Inflammatory macrophage treated with lipopolysaccharide for 4 hours (primary cell): ENCODE measurements at places on chromosomes 7 and 10.

DNA sequence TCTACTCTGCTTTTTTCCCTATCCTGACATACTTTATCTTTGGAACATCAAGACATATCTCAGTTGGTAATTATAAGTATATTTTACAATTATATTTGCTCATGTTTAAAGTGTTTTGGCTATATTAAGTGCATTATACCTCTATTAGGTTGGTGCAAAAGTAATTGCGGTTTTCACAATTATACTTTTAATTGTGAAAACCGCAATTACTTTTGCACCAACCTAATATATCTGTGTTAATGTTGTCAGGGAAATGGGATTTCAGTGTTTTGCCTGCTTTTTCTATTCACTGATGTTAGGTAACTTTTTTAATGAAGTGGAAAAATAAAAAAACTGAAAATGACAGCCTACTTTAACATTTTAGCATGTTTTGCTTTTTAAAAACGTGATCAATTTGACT is 11.6 kb downstream of the SLC26A4 start:
- DNase-seq: no peak

DNA sequence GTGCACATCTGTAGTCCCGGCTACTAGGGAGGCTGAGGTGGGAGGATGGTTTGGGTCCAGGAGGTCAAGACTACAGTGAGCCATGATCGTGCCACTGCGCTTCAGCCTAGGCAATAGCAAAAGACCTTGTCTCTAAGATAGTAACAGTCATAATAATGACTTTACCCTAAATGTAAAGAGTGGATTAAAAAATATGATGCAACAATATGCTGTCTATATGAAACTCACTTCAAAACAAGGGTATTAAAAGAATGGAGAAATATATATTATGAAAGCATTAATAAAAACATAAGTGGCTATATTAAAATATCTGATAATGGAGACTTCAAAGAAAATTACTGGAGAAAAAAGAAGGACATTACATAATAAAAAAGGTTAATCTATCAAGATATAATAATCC is 5.7 kb downstream of the GNA12 start:
- DNase-seq: no peak

DNA sequence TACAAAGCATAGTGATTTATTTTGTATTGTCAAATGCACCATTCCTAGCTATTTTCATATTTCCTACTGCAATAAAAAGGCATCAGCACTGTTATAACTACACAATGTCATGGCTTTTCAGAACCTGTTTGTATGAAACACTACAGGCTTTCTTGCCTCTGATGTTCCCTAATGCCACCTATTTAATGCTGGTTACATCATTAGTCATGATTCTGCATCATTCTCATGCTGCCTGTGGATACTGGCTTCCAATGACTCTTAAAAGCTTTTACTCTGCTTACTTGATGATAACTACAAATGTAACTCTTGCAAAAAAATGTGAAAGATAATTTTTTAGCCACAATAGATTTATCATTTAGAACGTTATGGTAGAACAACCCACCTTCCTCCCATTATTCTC is 529.4 kb downstream of the HTR7 start:
- DNase-seq: no peak

DNA sequence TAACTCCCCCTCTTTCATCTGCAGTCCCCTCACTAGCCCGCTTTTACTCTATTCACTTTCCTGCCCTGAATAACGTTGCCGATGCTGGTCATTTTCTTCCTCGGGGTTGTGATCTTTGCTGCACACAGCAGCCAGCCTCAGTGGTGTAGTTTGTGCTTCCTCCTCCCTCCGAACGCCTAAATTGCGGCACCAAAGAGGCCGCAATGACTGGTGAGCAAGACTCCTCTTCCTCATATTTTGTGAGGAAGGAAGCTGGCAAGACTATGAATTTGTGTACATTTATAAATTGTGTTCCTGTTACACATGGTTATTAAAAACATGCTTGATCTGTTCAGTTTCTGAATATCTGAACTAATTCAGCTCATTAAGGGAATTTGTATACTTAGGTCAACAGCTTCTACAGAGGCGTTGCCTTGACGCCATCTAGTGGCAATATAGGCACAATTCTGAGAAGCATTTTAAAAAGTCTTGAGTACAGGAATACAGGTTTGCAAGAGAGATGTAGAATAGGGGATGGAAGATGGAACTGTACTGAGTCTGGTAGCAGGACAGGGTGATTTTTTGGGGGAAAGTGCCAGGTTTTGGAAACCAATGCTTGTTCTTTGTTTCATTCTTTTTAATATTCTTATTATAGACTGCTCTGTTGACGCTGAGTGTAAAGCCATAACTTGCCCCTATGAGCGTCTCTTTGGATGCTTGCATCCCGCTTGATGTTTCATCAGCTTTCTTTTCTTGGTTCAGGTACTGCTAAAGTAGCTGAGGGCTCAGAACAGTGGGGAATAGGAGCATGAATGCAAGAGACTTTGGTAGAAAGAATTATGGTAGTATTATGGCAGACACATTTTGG is 4.1 kb upstream of the TAS2R5 start:
- DNase-seq: peak; percentile 60

DNA sequence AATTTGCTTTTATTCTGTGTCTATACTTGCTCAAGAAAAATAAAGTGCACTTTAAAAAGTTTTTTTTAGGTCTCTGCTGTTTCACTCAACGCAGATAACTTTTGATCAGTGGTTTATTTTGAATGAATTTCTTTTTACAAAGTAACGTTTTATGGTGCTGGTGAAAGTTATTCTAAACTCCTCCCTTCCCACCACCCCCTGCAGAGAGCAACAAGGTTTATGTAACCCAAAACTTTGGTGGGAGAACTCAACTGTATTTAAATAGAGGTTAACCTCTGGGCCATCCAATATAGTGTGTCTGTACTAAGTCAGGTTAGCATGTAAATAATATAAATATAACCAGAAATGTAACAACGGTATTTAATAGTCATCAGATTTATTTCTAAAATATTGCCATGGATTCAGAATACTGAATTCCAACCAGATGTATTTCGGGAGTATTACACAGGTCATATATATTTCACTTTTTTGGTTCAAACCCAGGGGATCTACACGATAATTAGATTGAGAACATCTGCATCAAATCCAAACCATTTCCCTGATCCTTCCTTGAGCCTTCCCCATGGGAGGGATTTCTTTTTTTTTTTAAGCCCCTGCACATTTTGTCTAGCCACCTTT is 3.9 kb upstream of the CUX1 start:
- DNase-seq: no peak

DNA sequence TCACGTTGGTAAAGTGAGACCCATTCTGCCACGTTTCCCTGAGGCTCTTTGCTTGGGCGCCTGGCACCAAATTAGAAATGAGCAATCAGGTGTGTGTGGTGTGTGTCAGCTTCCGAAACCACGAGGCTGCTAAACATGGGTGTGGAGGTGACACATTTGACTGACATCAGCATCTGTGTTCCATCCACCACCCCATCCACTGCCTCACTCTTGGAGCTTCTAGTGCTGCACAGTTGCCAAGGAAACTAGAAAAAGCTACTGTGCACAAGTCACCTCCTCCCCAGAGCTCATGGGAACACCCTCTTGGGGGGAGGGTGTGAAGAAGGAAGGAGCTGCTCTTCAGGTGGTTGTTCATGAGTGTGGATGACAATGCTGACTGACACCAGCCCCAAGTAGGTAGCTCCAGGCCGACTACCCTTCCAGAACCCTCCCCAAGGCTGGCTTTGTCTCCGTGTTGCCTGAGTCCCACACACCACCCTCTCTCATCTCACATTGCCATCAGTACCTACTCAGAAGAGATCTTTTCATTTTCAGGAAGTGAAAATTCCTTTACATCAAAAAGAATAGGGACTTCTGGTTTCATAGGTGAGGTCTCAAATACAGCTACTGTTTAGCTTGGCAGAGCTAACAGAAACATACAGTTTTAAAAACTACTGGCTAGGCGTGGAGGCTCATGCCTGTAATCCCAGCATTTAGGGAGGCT is 152.2 kb downstream of the TMEM178B start:
- DNase-seq: no peak

DNA sequence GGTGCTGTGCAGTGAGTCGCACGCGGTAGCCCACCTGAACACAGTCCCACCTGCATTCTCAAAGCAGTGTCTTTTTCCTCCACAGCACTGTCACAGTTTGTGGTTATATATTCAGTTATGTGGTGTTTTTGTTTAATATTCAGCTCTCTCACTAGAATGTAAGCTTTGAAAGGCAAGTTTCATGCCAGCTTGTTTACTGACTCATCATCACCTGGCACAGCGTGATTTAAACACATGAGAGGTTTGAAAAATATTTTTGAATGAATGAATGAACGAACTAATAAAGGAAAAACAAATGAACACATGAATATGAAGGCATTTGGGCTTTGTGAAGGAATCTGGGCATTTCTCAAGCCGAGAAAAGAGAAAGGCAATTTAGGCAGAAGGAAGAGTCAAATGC is 51.9 kb upstream of the TM9SF3 start:
- no peak for DNase-seq

GRCh38 chr10:103433858-103434257 is 18.3 kb downstream of the CALHM2 start:
- DNase-seq: peak; percentile 91

DNA sequence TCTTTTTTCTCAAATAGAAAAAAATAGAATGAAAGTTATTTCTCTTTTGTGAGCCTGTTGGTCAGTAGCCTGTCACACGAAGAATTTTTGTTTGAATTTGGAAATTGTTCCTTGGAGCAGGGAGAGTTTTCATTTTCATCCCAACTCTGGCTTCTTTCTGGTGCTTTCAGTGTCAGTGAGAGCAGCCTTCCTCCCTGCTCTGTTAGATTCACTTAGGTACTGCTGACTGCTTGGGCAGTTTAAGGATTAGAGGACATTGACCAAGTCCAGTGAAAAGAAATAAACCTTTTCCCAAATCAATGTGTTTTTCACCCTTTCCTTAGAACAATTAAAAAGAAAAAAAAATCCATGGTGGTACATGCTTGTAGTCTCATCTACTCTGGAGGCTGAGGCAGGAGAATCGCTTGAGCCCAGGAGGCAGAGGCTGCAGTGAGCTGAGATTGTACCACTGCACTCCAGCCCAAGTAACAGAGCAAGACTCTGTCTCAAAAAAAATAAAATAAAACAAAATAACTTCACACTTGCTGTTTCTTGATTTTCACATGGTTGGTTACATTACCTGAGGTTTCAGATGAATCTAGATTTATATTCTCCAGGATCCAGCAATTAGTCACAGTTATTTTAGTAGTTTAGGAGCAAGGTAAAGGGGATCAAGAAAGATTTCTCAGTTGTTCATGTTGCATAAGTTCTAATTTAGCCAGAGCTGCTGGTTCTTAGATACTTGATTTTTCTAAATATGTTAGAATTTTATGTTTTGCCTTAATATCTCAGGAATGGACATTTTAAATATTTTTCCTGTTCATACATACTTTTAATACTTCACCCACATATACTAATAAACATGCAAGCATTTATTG is 63.1 kb downstream of the ZNRF2 start:
- DNase-seq: no peak

- DNase-seq: no peak
Measured at GRCh38 chr7:104978460-104978859, 35.5 kb upstream of the KMT2E start.

DNA sequence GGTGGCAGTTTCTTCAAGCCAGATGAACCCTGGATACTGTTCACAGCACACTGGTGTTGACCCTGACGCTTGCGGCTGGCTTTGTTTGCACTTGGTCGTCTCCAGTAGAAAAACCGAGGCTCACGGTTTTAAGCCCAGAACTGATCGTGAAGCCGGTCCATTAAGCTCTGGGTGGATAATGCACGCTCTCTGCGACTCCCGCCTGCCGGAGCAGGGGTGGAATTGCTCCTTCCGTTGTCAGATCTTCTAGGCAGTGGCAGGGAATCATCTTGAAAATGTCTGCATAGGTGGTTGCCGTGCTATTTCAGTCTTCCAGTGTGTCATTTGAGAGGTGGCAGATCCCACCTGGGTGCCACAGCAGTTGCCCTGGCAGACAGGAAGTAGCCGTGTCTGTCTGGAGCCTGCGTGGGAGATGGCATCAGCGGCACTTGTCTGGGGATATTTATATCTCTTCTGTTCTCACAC is 35.9 kb upstream of the AP5Z1 start:
- peak; percentile 57 for DNase-seq

DNA sequence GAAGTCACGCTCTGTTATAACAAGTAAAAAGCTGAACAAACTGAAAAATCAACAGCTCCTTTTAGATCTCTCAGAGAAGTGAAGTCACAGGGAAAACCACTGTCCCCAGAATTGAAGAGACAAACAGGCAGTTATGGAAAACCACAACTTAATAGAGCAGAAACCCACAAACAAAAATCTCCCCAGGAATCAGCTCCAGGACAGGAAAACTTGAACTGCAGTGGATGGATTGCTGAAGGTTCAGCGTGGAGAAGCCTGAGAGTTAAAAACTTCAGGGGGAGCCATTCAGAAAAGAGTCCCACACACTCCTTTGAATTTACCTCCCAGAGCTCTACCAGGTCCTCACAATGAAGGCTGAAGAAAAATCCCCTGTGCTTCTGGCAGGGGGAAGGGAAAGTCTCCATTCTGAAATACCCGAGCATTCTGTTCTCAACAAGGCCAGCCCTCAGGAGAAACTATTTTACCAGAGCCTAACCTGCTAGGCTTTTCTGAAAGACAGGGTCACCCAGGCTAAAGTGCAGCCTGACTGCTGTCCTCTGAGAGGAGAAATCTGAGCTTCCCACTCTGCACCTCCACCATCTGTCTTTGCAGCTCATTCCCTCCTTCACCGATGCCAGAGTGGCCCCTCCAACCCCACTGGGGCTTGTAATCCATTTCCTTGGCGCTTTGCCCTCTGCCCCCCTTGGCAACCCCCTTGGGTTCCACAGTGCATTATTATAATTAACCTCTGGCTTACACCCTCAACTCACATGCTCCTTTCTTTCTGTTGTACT is 65.0 kb upstream of the CCNY start:
- DNase-seq: no peak

GRCh38 chr10:129764901-129765663 is 199.0 kb downstream of the EBF3 start:
- DNase-seq: no peak

GRCh38 chr7:73879977-73880681 is 19.2 kb downstream of the TMEM270 start:
- no peak for DNase-seq

GRCh38 chr7:17380736-17381662 is 82.5 kb downstream of the AHR start:
- no peak for DNase-seq

DNA sequence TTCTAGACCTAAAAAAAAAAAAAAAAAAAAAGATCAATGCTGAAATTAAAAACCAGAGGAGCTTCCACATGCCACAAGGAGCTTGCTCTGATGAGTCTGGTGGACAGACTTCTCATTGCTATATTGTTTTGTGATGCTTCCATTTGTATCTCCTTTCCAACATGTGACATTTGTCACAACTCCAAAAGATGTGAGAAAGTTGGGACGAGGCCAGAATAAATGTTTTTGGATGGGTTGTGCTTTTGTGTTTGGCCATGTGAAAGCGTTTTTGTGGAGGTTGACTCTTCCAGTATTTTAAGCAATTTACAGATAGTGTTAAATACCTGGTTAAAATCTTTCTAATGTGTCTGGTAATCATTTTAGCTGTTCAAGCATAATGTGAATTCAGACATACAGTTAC is 280.1 kb downstream of the SKAP2 start:
- DNase-seq: no peak

- peak; percentile 80 for DNase-seq
Measured at GRCh38 chr10:123007558-123008354, 839 bp downstream of the IKZF5 start.
